ENCODE measurements at places on chromosomes 3 and 15.

DNA sequence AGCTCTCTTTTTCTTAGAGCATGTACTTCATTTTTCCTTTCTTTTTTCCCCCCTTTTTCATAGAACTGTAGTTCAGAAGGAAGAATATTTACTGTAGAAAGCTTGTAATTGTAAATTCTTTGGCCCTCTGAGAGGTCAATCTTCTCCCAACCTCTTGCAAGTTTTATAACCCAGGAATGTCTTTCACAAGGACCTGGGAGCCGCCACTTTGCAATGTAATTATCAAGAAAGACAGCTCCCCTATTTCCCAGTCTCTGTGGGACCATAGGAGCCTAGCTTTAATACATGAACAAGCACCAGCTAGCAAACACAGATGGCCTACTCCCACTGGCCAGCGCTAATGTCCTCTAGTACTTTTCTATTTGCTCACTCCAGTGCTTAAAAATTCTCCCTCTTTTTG lies 51.4 kb downstream of the NFKBIZ start:
- DNase-seq, result no peak

GRCh38 chr3:153911116-153911515 lies 210.1 kb upstream of the ARHGEF26 start:
- no peak for DNase-seq

GRCh38 chr15:85858586-85859375 lies 64.1 kb upstream of the KLHL25 start:
- DNase-seq, result peak; percentile 71

GRCh38 chr3:8567784-8568575 lies 66.4 kb downstream of the LMCD1 start:
- no peak for DNase-seq

- no peak for DNase-seq
Observed at GRCh38 chr3:187667526-187667925, 2.7 kb downstream of the SST start.

- no peak for DNase-seq
Observed at GRCh38 chr3:1962396-1963088, 136.1 kb upstream of the CNTN4 start.

- DNase-seq, result no peak
Observed at GRCh38 chr3:16477521-16477920, 36.0 kb downstream of the RFTN1 start.

DNA sequence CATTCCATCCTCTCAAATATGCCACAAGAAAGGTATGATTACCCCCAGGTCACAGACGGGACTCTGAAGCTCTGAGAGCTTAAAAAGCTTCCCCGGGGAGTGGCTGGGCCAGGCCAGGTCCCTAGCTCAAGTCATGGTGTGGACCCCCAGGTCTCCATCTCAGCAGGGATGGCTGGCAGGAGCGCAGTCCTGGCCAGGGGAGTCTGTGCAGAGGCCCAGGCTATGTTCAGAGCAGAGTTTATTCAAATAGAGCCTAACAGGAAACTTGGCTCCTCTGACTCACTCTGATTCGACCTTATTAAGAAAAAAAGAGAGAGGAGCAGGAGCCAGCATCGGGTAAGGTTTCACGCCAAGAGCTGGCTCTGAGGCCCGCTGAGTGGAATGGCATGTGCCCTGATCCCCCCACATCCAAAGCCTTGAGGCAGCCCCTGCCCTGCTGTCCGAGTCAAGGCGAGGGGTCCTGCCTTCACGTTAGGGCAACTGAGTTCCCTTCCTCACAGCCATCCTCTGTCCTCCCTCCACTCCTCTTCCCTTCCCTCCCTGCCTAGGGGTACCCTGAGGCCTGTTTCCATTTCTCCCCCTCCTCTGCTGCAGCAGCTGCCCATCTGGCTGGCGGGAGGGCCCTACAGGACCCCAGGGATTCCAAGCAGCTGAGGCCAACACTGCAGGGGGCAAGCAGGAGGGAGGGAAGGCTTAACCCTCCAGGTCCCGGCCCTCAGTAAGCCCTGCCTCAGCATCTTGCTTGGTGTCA lies 1.9 kb upstream of the LOXL1 start:
- DNase-seq, result peak; percentile 31

DNA sequence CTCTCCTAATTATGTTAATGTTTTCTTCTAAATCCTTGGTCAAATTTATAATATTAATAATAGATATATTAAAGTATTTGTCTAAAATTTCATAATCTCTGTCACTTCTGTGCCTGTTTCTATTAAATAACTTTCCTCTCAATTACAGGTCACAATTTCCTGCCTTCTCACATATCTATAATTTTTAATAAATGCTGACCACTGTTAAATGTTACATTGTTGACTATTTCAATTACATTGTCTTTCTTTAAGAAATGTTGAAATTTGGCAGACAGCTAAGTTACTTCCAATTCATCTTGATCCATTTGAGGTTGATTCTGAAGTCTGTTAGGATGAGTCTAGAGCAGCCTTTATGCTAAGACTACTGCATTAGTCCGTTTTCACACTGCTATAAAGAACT lies 41.7 kb downstream of the MYL3 start:
- no peak for DNase-seq

GRCh38 chr15:27679731-27680471 lies 419.2 kb downstream of the OCA2 start:
- no peak for DNase-seq

DNA sequence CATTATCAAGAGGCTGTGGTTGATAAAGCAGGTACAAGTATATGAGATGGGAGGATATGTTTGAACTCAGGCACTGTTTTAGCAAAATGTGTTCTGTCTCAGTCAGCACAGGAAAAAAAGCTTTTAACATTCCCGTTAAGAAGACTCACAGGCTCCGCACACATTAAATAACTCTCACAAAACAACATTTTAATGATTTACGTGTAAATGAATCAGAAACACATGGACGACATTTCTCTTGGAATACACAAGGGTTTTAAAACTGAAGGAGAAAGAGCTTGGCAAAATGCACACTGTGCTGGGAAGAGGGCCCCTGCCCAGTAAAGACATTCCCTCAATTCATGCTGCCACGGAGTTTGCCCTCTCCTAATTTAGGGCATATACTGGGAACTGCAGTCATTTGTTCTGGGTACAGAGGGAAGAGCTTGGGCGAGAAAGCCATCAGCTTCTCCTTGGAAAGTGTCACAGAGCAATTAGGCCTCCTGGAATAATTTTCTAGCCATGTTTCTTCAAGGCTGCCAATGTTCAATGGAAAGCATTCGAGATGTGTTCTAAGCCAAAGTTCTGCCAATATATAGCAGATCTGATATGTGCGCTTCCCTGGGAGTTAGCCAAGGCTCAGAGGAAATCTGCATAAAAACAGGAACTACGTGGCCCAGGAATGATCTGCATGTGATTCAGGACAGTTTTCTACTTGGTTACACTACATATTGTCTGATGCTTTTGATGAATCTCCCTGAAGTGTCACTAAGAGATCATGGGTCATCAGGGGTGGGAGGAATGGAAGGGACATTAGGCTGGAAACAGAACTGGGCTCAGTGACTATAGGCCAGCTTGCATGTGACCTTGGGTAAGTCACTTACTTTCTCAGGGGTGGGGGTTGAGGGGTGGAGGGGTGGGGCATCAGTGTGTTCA lies 2.2 kb upstream of the MASP1 start:
- DNase-seq, result no peak

DNA sequence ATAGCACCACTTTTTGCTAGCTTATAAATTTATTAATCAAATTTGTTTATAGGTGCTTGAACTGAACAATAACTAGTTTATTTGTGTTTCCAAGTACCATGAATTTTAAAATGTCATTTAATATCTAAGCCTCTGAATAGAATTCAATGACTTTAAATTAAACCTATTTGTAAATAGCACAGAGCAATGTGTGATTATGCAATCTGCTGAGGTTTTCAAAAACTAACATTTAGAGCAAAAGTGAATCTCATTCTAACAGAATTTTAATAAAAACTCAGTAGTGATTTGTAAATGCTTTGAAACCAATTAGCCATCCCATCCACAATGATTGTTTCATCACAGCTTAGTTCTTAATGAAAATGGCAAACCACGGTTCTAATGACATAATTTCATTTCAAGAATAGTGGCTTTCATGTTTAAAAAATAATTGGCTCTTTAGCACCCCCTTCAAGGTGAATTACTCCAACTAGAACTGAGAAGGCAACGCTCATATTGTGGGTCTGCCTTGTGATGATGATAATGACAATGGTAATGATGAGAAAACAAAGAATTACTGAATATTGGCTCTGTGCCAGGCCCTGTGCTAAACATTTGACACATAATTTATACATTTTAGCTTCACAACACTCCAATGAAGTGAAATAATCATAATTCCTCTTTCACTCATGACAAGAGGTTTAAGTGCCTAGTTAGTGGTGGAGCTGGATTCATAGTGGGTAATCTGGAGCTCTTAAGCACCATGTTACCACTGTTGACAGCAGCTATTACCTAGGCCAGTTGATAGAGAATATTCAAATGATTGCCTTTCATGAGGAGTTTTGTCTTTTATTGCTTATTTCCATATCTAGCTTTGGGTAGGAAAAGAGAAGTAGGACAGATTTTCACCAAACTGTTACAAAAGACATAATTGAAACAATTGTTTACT lies 145.7 kb downstream of the RBMS3 start:
- no peak for DNase-seq

DNA sequence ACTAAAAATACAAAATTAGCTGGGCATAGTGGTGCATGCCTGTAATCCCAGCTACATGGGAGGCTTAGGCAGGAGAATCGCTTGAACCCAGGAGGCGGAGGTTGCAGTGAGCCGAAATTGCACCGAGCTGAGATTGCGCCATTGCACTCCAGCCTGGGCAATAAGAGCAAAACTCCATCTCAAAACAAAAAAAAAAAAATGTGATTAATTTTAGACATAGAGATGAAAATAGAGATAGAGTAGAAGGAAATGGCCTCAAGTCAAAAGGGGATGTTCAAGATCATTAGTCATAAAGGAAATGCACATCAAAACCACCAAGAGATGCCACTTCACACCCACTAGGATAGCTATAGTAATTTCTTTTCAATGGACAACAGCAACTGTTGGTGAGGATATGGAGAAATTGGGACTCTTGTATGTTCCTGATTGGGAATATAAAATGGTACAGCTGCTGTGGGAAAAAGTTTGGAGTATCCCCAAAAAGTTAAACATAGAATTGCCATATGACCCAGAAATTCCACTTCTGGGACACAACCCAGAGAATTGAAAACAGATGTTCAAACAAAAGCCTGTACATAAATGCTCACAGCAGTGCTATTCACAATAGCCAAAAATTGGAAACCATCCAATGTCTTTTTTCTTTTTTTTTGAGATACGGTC lies 55.4 kb downstream of the ABHD2 start:
- peak; percentile 35 for DNase-seq

- DNase-seq, result no peak
Observed at GRCh38 chr3:136932523-136932922, 25.3 kb upstream of the IL20RB start.

- DNase-seq, result no peak
Observed at GRCh38 chr3:94226078-94226477, 163.2 kb downstream of the NSUN3 start.

GRCh38 chr15:101625980-101626379 lies 26.2 kb downstream of the TM2D3 start:
- DNase-seq, result no peak

GRCh38 chr3:49794926-49795905 lies 4.5 kb downstream of the CDHR4 start:
- DNase-seq, result no peak

- DNase-seq, result peak; percentile 57
Observed at GRCh38 chr15:91320101-91320500, 220.0 kb downstream of the SV2B start.

DNA sequence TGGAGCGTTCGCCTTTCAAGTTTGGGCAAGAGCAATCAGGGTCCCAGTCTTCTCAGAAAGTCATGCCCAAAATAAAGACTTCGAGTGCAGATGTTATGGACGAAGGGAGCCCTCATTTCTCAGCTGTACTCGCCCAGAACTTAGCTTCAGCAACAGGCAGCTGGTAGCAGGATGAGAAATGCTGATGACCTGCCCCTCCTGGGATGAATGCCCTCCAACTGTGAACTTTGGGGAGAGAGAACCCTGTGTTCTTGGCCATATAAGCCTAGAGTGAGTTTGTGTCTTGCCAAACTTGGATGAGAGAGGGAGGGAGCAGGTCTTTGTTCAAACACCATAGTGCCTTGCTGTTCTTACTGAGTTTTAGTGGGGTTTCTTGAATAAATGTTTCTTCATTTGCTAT lies 400.3 kb downstream of the LRTM1 start:
- DNase-seq, result no peak

DNA sequence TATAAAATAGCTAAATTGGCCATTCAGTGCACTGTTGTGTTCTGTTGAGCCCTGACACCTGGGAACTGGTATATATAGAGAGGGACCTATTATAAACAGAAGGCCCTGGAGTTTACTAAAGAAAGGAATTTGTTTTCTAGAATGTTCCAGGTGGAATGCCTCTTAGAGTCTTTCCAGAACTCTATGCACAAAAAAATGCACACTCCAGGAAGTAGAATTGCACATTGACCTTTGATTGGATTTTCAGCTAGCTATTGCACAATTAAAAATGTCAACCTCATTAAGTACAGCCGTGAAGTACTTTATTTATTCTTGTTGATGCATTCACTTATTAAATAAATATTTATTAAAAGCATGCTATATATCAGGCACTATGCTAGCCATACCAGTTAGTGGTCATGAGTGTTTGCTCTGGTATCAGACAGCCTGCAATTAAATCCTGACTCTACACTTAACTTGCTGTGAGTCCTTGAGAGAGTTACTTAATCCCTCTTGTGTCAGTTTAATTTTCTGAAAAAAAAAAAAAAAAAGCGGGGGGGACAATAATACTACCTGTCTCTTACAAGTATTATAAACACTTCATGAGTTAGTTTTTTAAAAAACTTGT lies 40.8 kb downstream of the NDUFB4 start:
- DNase-seq, result no peak

GRCh38 chr3:20145874-20146273 lies 40.1 kb downstream of the SGO1 start:
- no peak for DNase-seq

DNA sequence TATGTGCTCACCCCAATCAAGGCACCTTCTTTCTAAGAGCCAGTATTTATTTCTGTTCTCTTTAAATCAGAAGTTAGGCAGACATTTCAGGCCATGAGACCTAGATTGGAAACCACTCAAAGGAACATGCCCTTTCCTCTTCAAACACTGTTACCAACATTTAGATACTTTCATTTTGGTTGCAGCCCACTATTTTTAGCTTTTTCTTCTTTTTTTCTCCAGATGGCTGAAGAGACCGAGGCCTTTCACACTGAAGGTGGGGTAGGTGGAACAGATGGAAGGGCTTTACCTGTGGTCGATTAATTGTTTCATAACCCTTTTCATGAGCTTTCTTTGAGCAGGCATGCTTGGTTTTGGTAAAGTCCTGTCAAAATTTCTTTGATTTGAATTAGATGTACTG lies 10.9 kb upstream of the LZTFL1 start:
- DNase-seq, result no peak

- DNase-seq, result peak; percentile 67
Observed at GRCh38 chr3:30607032-30607833, 832 bp downstream of the TGFBR2 start.

All from CD4-positive, alpha-beta T cell treated with Interleukin-17A for 1 hour (primary cell).